ENCODE measurements at places on chromosomes 2 and 18.

GRCh38 chr2:229725716-229726574 lies 11.6 kb upstream of the DNER start:
- DNase-seq: no peak

- DNase-seq: no peak
Observed at GRCh38 chr18:54939361-54939917, 19.8 kb downstream of the CCDC68 start.

- DNase-seq: no peak
Observed at GRCh38 chr2:231397928-231398294, 2.4 kb downstream of the B3GNT7 start.

DNA sequence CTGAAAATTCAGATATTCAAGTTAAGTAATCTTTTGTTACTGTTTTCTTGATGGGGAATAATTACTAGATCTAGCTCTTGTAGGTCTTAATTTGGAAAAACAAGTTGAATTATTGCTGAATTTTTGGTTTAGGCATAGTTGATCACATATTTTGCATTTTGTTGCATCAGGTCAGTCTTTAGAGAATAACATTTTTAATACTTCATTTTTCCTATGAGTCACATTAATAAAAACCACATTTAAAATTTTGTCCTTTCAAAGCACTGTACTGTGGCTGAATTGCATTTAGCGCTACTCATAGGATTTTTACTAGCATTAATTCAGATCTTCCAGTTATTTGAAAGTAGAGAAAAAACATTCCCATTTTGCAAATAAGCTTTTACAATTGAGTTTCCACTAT lies 23.2 kb downstream of the MAP4K4 start:
- no peak for DNase-seq

- no peak for DNase-seq
Observed at GRCh38 chr2:172438741-172439508, 11.5 kb downstream of the ITGA6 start.

DNA sequence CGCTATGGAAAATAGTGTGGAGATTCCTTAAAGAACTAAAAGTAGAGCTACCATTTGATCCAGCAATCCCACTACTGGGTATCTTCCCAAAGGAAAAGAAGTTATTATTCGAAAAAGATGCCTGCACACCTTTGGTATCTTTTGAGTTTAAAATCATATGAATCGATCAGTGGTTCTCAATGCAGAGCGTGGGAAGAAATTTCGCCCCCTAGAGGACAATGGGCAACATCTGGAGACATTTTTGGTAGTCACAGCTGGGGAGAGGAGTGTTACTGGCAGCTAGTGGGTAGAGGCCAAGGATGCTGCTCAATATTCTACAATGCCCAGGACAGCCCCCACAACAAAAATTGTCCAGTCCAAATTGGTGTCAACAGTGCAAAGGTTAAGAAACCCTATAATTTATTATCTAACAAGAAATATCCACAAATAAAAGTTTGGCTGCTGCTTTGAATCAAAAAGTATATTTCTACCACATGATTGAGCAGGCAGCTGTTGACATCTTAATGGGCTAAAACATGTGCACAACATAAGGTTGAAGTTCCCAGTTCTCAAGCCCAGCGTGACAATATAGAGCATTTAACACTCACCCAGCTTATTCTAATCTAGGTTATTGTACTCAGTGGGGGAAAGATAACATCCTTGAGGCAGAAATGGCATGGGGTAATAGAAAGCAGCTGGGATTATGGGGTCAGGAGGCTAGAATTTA lies 425.7 kb downstream of the LRATD1 start:
- DNase-seq: no peak

- DNase-seq: no peak
Observed at GRCh38 chr2:30213907-30214463, 17.3 kb upstream of the LBH start.

DNA sequence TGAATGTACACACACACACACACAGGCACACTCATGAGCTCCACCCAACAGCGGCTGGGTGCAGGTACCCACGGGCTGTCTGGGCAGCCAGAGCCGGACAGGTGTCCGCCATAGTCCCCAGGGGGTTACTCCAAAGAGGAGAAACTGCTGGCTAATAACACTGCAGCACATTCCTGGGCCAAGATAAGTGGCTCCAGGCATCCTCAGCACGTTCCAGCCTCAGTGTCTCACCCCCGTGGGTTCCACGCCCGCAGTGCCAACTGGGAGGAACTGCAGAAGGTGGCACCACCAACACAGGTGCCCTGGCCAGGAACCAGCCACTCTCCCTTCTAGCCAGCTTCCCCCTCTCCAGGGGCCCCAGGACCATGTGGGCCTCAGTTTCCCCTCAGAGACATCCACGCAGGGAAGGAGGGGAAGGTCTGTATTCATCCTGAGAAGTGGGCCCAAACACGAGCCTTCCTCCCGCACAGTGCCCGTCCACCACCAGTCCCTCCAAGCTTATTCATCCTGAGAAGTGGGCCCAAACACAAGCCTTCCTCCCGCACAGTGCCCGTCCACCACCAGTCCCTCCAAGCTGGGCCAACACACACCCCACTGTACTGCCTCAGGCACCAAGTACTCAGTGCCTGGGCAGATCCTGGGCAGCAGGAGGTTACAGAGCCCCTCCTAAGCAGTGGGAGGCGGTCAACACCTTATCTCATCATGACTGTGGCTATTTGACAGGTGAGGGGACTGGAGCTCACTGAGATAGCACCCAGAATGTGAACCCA lies 47.6 kb downstream of the TNS1 start:
- DNase-seq: no peak

- DNase-seq: no peak
Observed at GRCh38 chr2:150353376-150353775, 134.1 kb downstream of the RND3 start.

DNA sequence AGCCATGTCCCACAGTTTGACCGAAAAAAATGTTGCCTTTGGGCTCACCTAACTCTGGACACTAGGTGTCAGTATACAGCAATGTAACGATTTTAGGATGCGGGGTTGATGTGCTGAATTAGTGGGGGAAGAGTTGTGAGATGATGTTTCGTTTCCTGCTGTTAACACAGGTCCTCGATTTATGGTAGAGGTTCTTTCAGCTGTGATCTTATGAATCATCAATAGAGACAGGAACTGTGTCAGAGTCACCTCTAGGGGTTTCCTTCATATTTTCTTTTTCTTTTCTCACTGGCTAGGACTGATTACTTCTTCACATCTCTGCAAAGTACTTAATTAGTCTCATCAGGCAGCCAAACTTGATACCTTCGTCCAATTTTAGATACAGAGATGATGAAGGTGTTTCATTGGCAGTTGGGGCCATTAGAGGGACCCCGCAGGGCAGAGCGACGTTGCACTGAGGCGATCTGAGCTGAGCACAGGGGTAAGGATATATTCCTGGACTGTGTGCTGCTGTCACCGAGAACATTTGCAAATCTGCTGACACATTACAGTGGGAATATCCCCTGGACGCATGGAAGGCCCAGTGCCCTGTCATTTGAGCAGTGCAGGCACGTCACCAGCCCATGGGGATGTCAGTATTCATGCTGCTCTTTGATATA lies 10.2 kb upstream of the MMADHC start:
- no peak for DNase-seq

GRCh38 chr2:23649303-23649702 lies 264.3 kb downstream of the KLHL29 start:
- DNase-seq: no peak

DNA sequence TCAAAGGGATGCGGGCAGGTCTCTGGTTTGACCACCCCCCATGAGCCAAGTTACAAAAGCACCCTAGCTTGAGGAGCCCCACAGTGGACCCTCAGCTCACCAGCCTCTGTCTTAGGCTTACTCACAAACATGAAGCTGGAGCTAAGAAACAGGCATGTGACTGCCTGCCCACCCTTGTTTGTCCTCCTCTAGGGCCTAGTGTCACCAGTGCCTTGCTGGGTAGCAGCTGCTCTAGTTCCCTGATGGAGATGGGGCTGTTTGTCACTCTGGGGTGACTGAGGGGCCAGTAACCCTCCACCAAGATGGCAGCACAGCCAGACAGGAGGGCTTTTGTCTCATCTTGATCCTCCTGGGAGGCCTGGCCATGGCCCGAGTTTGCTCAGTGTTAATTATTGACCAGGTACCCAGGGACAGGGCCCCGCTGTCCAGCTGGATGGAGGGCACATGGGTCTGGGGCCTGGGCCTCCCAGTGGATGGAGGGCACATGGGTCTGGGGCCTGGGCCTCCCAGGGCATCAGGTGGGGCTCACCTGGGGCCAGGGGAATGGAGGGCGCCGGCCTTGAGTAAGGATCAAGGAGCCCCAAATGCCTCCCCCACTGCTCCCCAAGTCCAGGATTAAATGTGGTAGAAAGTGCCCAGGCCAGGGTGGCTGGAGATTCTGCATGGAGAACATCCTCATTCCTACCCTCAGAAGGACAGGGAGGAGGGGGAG lies 185.9 kb upstream of the HAAO start:
- DNase-seq: no peak

DNA sequence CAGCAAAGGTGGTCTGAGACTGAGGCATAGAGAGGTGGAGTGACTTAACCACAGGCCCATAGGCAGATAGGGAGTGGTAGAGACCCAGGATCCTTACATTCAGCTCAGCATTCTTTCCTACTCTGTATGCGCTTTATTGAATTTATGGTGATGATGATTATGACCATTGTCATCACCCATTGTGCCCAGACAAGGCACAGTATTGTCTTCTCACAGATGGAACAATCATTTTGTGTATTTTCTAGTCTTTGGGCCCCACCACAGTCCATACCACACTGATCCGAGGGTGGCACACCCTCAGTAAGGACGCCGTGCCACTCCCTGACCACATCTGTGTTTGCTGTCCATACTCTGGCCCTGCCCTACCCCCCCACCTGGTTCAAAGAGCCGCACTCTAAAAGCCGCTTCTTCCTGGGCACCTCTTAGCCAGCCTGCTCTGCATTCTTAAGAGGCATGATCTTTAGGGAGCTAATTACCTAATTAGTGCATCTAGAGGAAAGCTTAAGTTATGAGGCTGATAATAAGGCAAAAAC lies 179.6 kb upstream of the SMAD2 start:
- no peak for DNase-seq

DNA sequence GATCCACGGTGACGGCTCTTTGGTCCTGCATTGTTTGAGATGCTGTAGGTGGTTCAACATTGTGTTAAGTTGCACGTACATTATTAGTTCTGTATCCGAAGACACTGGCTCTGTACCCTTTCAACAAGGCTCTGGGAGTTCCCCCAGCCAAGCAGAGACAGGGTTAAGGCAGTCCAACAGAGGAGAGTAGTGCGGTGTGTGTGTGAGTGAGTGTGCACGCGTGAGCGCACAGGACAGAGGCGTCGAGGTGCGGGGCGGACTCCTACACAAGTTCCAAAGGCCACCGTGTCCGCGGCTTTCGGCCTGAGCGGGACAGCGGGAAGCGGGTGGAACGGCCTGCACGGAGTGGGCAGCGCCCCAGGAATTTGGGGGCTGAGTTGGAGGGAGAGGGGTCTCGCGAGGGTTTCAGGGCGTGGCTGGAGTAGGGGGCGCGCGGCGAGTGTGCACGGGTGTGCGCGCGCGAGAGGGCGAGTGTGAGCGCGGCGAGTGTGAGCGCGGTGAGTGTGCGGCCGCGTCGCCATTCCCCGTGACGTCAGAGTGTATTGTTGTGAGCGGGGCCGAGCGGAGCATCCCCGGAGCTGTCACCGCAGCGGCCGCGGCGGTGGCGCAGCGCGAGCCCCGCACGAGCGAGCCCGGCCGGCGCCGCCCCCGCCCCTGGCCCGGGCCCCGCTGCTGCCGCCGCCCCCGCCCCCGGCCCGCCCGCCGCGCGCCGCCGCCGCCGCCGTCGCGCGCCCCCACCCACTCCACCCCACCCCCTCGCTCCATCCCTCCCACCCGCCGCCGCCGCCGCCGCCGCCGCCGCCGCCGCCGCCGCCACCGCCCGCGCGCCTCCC lies at the start of gene ASXL3:
Gene ASXL3 (plus strand): TSS at position 535 of the 833 bp plus-strand sequence. CDS start 413 bp downstream, outside the sequence.
- no peak for DNase-seq
